GM06990 (cell line): ENCODE measurements at places on chromosomes 12 and 14.

- DNase-seq, result peak; percentile 37
Measured at GRCh38 chr12:54398995-54399793, 14.7 kb upstream of the ZNF385A start.

DNA sequence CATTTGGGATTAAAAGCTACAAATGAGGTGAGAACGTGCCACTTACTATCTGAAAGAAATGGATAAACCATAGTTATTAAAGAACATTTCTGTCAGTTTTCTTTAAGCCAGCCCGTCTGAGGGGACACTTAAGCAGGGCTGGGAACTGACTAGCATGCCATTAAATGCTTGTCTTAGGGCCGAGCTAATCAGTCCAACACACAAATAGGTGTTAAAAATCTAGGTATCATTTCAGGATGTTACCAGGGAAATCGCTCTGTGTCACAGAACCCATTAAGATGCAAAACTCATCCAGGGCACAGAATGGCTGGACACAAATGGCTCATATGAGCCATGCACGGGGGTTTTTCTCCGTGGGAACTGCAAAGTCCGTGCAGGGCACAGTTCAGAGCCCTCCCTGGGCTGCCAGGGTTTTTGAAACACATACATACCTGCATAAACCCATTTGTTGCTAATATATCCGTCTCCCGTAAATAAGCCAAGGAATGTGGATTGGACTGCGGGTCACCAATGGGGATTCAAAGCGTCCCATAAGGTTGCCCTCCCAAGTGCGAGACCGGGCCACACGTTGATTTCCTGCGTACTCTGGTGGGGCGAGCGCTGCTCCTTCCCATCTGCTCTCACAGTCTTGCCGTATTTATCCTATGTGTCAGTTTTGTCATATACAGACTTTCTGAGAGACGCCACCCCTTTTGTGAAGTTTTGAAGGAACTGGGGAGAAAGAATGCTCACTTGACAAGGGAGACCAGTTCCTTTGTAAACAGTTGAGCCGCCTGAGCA is 5.4 kb upstream of the GSC start:
- DNase-seq, result no peak

DNA sequence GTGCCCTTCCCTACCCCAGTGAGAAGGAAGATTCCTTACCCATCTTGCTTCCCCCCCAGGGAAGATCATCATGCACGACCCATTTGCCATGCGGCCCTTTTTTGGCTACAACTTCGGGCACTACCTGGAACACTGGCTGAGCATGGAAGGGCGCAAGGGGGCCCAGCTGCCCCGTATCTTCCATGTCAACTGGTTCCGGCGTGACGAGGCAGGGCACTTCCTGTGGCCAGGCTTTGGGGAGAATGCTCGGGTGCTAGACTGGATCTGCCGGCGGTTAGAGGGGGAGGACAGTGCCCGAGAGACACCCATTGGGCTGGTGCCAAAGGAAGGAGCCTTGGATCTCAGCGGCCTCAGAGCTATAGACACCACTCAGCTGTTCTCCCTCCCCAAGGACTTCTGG is 9.3 kb downstream of the PCK2 start:
- no peak for DNase-seq

GRCh38 chr12:121325922-121326396 is 26.3 kb downstream of the ANAPC5 start:
- DNase-seq, result no peak

GRCh38 chr12:4862809-4863208 is 46.9 kb upstream of the KCNA1 start:
- DNase-seq, result peak; percentile 39

- DNase-seq, result no peak
Measured at GRCh38 chr12:105850103-105850968, 288.4 kb downstream of the NUAK1 start.

DNA sequence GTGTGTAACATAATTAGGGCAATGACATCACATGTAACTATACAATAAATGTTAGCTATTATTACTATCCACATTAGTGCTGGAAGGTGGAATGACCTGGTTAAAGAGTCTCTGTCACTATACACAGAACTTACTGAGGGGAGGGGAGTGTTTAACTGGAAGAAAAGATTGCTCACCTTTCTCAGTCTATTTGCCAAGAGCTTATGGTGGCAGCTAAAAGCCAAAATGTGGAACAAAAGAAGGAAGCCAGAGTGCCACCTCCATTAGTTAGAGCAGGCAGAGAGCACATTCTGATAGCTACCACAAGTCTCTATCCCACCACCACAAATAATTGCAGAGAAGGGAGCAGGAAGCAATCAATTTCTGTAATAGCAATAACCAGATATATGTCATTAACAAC is 124.4 kb downstream of the MED13L start:
- DNase-seq, result no peak

DNA sequence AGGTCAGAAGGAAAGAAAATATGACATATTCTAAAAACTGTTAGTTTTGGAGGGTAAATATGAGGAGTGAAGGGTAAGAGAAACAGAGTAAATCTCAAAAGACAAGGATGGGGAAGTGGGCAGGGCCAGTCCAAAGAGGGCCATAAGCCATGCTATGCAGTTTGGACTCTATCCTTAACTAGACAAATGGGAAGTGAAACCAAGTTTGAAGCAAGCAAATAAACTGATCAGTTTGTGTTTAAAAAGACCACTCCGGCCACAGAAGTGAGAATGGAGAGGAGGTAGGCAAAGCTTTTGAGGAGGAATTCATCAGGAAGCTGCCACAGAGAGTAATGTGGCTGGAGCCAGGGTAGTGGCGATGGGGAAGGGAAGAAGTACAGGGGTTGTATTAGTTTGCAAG is 37.5 kb upstream of the DAAM1 start:
- DNase-seq, result peak; percentile 18

DNA sequence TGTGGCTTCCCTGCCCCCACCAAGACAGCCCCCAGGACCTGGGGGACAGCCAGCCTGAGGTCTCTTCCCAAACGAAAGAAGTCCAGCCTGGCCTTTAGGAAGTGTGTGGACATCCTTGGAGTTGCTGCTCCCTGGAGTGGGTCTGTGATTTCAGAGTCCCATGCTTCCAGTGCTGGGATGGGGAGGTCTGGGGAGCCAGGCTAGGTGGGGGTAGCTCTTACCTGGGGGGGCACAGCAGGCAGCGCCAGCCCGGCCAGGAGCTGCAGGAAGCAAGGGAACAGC is 509 bp downstream of the PGF start:
- DNase-seq, result no peak

DNA sequence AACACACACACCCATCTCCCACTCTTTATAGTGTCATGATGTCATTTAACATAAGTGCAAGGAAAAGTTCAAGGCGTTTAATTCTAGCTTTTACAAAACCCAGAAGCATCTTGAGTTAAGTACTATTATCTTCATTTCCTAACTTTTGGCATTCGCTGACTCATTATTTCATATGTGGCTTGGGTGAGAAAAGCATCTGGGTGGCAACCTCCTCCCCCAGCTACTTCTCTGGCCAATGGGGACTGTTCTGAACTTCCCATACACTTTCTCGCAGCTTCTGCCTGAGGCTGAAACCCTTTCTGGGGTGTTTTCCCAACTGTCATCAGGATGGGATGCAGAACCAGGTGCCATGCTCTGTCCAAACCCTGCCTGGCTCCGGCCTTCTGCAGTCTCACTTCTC is 2.8 kb upstream of the MARK3 start:
- no peak for DNase-seq

DNA sequence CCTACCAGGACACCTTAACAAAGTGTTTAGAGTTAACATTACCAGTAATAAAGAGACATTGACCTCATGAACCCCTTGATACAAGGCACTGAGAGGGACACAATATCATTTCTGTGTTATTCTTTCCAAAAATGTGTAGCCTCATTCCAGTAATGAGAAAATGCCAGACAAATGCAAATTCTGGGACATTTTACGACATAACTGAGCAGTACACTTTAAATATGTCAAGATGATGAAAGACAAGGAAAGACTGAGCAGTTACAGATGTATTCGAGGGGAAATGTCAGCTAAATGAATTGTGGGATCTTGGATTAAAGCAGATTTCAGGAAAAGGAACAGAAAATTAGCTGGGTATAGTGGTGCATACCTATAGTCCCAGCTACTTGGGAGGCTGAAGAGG is 255.6 kb downstream of the ERC1 start:
- DNase-seq, result no peak

DNA sequence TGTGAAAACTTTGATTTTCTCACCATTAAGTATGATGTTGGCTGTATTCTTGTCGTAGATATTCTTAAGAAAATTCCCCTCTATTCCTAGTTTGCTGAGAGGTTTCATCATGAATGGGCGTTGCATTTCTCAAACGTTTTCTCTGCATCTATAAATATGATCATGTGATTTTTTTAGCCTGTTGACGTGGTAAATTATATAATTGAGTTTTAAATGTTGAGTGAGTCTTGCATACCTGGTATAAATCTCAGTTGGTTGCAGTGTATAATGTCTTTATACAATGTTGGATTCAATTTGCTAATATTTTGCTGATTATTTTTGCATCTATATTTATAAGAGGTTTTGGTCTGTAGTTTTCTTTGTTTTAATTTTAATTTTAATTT is 405.9 kb upstream of the MIS18BP1 start:
- DNase-seq, result no peak

GRCh38 chr12:12608557-12608957 is 3.1 kb upstream of the CREBL2 start:
- peak; percentile 33 for DNase-seq

GRCh38 chr12:50069539-50069938 is 12.1 kb downstream of the ASIC1 start:
- no peak for DNase-seq

GRCh38 chr12:25625146-25625545 is 72.1 kb upstream of the LMNTD1 start:
- DNase-seq, result no peak

DNA sequence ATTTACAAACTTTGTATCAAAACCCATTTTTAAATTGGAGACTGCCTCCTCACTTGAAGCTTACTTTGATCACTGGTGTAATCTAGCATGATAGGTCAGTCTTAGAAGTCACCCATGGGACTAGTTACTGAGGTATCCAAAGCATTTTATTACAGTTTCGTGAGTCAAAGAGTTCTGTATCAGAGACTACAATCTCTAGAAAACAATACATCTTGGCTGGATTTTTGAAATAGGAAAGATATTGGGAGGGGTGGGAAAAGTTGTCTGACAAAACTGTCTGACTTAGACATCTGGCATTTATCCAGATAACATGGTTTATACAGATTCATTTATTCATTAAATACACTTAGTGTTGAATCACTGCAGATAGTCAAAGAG is 173.5 kb upstream of the PDZRN4 start:
- DNase-seq, result no peak

DNA sequence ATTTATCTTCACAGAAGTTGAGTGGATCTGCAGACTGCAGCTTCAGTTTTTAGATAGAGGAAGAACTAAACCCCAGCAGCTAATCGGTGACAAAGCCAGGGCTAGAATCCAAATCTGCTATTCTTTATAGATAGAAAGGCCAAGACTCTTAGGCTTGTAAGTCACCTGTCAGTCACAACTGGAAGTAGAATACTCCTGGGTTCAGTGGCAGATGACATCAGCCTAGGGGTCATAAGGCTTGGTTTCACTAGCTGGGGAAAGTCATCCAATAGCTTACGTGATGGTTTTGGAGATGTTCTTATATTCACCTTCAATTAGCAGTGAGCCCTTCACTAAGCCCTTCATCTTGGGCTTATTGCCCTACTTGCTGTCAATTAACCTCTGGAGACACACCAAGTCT is 93.4 kb downstream of the APAF1 start:
- DNase-seq, result no peak

- no peak for DNase-seq
Measured at GRCh38 chr12:27048822-27049752, 26.7 kb downstream of the MED21 start.

DNA sequence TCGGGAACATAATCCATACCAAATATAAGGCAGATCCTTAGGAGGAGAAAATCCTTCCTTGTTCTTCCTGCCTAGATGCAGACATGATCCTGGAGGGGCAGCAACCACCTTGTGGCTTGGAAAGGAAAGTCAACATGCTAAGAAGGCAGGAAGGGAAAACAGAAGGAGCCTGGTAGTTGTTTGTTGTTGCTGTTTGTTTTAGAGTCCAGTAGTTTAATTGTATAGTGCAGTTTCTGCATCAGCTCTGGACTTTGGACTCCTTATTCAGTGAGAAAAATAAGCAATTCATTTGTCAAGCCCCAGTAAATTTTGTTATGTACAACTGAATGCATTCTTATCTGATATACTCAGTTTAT is 45.7 kb upstream of the APPL2 start:
- DNase-seq, result no peak

GRCh38 chr14:72523424-72524294 is 370.2 kb downstream of the DPF3 start:
- DNase-seq, result no peak

DNA sequence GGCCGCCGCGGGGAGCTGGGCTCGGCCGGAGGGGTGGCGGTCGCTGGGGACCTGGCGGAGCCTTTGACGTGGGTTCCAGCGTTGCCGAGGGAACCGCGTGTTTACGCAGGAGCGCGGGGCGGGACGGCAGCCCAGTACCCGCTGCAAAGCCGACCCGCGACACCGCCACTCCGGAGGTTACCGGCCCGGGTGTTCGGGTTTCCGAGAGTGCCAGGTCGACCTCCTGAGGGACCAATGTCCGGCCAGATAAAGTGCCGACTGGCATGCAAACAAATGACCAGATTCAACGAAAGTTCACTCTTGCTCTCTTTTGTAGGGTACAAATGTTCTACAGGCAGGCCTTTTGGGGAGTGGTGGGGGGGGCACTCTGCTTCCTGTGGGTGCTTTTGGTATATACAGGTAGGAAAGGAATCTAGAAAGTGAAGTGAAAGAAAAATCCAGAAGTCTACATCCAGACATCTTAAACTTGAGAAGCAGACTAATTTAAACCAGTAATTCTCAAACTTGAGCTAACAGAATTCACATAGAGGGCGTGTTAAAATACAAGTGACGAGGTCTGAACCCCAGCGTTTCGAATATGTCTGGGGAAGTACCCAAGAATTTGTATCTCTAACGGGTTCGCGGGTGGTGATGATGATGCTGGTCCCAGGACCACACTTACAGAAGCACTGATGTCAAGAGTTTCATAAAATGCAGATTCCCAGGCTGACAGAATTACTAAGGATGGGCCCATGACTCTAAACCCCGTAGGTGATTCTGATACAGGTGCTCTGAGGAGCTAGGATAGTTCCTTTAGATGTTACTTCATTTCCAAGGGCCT is at the start of gene GPR135:
GPR135 (minus strand) TSS at position 65 of the 820 bp plus-strand sequence. CDS start 154 bp downstream, outside the sequence.
- DNase-seq, result peak; percentile 42

GRCh38 chr14:100450736-100451135 is 127.6 kb downstream of the SLC25A47 start:
- no peak for DNase-seq

DNA sequence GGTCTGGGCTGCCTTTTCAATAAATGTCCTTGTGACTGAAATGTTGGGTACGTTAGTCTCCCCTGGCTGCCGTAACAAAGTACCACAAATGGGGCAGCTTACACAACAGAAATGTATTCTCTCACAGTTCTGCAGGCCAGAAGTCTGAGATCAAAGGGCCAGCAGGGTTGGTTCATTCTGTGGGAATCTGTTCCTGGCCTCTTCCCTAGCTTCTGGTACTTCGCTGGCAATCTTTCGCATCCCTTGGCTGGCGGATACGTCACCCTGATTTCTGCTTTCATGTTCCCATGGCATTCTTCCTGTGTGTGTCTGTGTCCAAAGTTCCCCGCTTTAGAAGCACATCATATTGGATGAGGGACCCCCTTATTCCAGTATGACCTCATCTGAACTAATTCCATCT is 95.8 kb upstream of the NCOR2 start:
- no peak for DNase-seq

- no peak for DNase-seq
Measured at GRCh38 chr14:93135399-93135798, 19.7 kb upstream of the ITPK1 start.

GRCh38 chr12:82673698-82674097 is 13.0 kb upstream of the TMTC2 start:
- no peak for DNase-seq
